ENCODE measurements at places on chromosomes 5 and 9.
A peak's percentile ranks its signal among the peaks of the same experiment; 100 is the strongest.

DNA sequence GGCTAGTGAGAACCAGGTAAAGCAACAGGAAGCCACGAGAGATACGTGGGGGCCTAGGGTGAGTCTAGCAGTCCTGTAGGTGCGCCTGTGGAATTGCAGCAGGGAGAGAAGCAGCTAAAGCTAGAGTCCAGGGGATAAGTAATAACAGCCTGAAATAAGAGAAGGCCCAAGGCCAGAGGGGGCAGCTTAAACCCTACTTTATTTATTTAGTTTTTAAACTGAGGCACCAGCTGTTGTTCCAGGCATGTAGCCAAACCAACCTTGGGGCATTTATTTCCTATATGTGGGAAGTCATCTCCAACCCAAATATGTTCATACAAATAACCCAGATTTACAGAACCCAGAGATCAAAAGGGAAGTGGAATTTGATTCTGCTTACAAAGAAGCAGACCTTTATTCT lies 93.5 kb downstream of the GLDC start:
- no peak for DNase-seq

GRCh38 chr5:139946006-139946405 lies 97.1 kb downstream of the NRG2 start:
- DNase-seq = no peak

DNA sequence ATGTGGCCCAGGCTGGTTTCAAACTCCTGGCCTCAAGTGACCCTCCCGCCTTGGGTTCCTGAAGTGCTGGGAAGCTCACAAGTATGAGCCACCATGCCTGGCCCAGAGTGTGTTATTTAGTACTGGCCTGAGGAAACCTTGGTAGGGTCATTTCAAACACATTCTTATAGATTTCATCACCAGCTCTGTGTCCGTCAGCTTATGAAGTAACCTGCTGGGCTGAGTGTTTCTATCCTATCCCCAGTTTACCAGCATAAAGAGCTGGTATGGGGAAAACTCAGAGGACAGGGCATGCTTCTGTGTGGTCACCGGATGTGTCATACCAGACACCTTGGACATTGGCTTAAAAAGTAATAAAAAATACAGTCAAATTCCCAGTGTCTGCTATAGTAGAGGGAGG lies 45.3 kb downstream of the PTPN3 start:
- DNase-seq = no peak

- no peak for DNase-seq
These were observed 670 bp downstream of the EDIL3 start for GRCh38 chr5:84383816-84384603.

DNA sequence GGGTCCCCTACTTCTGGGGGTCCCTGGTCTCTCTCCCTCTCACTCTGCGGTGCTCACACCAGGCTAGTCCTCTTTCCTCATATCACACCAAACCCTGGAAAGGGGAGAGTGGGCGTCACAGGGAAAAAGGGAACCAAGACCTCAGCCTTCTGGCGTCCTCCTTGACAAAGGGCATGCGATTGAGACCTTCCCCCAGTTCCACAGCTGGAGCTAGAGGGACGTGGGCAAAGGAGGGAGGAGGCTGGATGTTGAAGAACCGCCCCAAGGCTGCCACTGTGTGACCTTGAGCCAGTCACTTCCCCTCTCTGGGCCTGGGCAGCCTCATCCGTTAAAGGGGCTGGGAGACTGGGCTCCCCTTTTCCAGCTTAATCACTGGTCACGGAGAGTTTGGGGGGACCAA lies 18.5 kb upstream of the TOR2A start:
- DNase-seq = no peak

GRCh38 chr5:157143127-157143971 lies 684 bp upstream of the MED7 start:
- DNase-seq = peak; percentile 70

DNA sequence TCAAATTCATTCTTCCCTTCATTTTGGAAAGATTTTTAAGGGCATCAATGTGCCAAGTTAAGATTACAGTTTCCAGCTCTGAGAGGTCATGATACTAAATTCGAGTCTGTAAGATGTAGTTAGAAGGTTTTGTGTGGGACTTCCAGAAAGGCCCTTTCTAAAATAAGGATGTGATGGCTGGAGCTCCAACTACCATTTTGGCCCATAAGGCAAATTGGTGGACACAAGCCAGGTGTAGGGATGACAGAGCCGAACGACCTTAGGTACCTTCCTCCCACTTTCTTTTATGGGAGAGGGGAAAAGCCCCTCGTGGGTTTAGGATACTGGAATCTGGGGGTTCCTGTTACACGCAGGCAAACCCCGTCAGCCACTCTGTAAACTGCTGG lies 54.3 kb upstream of the PTPDC1 start:
- no peak for DNase-seq

Data from activated CD4-positive, alpha-beta T cell treated with anti-CD3 and anti-CD28 coated beads, Interleukin-10, Interleukin-2, amounts not matched to agents 100 ng/mL and 50 ng/mL, durations not matched to agents 16 hours and 8 hours (primary cell).